ENCODE measurements at places on chromosomes 7 and 10.

DNA sequence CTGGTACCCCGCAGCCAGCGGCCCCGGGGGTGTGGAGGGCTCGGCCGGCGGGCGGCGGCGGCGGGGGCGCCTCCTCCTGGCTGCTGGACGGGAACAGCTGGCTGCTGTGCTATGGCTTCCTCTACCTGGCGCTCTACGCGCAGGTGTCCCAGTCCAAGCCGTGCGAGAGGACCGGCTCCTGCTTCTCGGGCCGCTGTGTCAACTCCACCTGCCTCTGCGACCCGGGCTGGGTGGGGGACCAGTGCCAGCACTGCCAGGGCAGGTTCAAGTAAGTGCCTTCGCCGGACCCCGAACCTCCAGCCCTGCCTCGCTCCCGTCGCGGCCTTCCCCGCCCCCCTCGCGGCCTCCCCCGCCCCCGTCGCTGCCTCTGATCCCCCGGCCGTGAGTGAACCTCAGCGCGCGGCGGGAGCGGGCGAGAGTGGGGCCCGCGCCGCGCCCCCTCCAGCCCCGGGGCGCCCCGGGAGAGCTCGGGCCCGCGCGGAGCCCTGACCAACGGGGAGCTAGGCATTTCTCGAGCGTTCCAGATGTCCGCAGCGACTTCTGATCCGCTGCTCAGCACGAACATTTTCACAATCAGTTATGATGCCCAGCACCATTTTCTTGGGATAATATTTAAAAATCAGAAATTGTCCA lies 727 bp downstream of the ATRNL1 start:
- no peak for DNase-seq

DNA sequence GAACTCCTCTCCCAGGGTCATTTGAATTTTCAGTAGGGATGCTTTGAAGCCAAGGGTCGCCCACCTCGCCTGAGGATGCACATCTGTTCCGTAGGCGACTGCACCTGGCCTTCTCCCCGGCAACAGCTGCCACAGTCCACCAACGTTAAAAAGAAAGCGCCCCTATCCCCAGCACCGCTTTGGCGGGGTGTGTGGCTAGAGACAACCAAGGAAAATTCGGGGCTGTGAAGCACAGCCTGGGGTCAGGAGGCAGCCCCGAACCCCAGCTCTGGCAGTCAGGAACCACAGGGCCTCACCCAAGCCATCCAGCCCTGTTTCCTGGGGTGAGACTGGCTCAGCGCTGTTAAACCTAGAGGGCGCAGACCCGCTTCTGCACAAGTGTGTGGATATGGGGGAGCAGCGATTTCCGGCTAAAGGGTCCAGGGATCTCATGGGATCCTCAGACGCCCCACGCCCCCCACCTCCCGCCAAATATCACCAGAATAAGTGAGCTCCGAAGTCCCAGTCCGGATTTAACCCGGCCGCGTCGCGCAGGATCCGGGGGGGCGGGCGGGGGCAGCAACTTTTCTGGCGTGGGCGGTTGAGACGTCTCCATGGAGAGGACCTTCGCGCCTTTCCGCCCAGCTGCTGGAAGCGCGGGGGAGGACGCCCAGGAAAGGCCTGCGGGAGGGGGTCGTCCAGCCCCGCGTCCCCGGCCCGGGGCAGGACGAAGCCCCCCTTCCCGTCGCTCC lies 822 bp downstream of the ZC3HAV1L start:
- DNase-seq, result no peak

DNA sequence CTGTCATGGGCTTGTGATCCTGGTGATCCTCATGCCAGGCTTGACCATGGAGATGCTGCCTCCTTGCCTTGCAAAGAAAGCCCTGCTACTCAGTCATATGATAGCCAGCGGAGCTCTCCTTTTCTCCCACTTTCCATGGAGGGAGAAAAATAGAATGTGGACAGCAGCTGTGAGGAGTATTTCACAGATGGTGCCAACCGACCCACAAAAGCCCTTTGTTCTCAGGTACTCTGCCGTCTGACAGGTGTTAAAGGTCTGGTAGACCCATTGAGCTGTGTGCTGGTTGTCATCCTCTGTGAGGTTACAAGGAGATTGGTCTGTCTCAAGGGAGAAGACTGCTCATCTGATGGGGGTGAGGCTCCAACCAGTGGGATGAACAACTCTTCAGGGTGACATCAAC lies 29.5 kb upstream of the COBL start:
- DNase-seq, result no peak

GRCh38 chr7:39890411-39890810 lies 59.6 kb upstream of the CDK13 start:
- DNase-seq, result no peak

DNA sequence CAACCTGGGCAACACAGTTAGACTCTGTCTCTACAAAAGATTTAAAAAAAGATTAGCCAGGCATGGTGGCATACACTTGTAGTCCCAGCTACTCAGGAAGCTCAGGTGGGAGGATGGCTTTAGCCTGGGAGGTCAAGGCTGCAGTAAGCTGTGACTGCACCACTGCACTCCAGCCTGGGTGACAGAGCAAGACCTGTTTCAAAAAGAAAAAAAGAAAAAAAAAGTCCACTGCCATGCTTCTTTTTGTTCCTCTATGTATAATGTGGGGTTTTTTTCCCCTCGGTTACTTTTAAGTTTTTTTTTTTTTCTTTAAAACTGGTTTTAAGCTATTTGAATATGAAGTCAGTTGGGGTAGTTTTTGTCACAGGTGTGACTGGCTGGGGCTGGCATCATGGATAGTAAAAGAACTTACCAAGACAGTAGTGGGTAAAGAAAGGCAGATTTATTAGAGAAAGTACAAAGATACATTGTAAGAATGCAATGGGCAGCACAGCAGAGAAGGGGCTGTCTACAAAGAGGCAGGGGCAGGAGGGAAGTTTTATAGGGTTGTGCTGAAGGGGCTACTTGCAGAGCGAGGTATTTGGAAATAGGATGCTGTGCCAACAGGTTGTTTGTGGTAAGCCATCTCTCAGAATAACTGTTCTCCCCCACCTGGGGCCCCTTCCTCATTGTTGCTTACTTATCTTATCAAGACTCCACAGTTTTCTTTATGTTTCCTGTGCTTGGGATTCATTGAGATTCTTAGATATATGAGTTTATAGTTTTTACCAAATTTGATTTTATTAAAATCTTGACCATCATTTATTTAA lies 177.3 kb downstream of the PHTF2 start:
- DNase-seq, result no peak

DNA sequence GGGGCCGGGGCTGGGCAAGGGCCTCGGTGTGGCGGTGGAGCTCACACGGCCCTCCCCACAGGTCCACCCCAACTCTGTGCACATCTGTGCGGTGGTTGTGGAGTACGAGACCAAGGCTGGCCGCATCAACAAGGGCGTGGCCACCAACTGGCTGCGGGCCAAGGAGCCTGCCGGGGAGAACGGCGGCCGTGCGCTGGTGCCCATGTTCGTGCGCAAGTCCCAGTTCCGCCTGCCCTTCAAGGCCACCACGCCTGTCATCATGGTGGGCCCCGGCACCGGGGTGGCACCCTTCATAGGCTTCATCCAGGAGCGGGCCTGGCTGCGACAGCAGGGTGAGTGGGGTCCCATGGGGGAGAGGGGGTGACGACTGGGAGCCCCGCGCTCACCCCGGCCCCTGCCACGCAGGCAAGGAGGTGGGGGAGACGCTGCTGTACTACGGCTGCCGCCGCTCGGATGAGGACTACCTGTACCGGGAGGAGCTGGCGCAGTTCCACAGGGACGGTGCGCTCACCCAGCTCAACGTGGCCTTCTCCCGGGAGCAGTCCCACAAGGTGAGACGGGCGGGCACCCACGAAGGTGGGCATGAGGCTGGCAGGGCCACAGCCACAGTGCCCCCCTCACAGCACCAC lies 8.8 kb downstream of the TMEM120A start:
- DNase-seq, result no peak

- DNase-seq, result no peak
These were observed 212.8 kb downstream of the ANK3 start for GRCh38 chr10:60176925-60177324.

DNA sequence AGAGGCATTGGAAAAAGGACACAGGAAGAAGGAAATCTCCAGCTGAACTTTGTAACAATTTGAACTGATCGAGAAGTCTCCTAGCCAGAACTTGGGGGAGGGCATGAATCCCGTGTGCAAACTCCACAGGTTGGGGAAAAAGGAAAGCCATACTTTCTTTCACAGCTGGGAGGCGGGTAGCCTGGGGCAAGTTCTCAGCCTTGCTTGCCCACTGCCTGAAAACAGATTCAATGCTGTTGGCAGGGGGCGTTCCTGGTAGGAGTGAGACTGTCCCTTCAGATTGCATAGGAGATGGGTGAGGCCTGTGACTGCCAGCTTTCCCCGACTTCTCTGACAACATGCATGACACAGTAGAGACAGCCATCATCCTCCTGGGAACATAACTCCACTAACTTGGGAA lies 289.1 kb upstream of the PHF14 start:
- no peak for DNase-seq

DNA sequence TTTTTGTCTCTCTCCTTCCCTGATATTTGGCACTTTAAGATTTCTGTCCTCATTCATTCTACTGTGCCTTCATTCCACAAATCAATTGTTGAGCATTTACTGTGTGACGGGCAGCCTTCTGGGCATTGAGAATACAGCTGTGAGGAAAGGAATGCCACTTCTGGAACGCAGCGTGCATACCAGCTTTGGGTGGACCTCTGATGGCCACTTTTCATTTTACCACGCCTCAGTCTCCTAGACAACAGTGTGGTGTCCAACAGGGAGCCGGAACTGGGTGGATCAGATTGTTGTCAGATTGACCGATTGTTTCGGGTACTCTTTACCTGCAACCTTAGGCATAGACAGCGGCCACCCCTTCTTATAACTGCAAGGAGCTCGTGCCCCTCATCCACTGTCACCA lies 222.7 kb upstream of the DPP6 start:
- no peak for DNase-seq

GRCh38 chr7:31981874-31982390 lies 88.3 kb downstream of the PDE1C start:
- no peak for DNase-seq

Data from activated CD8-positive, alpha-beta memory T cell treated with anti-CD3 and anti-CD28 coated beads for 48 hours (primary cell).